ENCODE measurements at places on chromosomes 4 and X.

- no peak for DNase-seq
Measured at GRCh38 chrX:10611441-10612090, 8.8 kb downstream of the MID1 start.

GRCh38 chr4:170226288-170226687 is 136.5 kb upstream of the AADAT start:
- DNase-seq = no peak

DNA sequence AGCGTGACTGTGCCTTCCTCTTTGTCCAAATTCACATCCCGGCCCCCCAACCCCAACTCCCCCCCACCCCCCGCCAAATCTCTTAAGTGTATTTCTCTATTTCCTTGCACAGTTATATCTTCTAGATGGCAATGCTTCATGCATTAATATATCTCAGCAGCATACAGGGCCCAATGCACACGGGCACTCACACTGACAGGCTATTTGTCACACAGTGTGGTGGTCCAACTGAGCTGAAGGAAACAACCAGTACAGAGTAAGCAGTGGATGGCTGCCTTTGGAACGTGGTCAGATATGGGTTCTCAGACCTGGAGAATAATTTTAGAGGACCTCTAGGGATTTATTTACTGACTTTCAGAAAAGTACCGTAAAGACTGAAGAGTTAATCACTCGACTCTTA is 681 bp downstream of the EXOC1 start:
- no peak for DNase-seq

- DNase-seq = no peak
Measured at GRCh38 chrX:49042581-49043219, 457 bp downstream of the TFE3 start.

DNA sequence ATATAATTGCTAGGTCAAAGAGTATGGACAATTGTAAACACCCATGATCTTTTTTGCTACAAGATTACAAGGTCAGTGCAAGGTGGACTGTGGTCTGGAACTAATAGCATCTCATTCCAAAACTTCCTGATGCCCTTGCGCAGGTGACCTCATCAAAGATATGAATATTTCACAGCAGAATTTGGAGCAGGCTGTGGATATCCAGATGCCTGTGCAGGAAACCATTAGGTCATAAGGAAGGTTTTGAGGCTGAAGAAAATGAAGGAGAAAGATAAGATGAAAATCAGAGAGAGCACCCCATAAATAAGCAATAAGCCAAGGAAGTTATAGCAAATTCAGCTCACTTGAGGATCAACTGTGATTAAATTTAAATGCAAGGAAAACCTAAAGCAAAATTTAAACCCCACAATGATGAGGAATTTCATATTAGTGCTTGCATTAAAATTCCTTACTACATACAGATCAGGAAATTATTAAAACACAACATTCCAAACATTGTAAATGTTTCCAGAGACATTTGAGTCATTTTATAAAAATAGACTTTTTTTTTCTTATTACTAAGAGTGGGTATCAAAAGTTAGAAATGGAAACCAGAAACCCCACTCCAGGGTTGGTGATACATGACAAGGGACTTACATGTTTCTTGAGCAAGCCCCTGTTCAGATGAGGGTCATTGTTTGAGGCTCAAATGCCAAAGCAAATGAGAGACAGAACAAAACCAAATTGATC is 100.7 kb upstream of the FAM9C start:
- no peak for DNase-seq

DNA sequence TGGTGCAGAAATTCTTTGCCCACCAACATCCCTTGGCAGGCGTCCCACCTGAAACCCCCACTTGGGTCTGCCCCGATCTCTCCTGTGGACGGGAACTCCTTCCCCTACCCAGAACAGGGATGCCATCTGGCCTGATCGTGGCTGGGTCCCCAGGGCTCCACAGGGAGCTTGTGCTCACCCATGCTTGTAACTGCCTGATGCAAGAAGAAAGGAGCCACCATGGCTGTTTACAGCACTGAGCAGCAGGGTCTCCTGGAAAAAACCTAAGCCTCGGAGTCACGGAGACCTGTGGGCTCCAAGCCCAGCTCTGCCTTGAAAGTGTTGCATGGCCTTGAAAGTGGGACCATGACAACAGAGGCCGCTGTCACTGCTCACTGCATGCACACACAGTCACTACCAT is 101.5 kb upstream of the AFAP1 start:
- DNase-seq = no peak

DNA sequence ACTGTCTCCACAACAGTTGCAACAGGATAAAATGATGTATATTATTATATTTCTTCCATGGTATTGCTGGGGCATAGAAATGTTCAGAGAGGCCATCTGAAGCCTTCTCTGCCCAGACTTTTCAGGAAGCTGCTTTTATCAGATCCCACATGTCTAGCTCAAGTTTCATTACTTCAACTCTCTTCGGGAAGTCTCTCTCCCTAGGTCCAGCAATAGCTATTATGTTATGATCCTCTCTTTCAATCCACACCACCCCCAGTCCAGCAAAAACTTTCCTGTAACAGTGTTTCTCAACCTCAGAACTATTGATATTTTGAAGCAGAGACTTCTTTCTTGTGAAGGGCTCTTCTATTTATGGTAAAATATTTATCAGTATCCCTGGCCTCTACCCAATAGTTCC is 44.9 kb downstream of the CXCL1 start:
- no peak for DNase-seq

- DNase-seq = no peak
Measured at GRCh38 chrX:54934058-54934457, 13.4 kb downstream of the TRO start.

DNA sequence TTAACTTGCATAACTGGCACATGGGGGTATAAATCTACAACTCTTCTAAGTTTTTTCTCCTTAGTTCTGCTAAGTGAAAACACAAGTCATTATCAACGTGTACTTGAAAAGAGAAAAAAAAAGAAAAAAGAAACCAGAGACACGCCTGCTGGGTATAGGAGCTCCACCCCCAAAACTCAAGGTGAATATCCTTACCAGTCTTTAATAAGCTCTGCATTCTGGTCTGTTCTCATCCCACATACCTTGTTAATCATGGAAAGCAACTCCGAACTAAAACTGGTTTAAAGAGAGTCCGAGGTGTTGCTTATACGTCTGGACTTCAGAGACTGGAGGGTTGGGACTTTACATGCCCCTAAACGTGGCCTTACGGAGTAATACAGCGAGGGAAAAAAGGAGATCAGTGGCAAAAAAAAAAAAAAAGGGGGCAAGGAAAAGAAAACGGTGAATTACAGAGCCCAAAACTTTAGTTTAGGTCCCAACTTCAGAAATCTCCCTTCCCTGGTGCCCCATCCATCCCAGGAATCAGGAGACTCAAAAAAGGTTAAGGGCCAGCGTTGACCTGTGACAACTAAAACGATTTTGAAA is 1.0 kb downstream of the PGRMC2 start:
- no peak for DNase-seq

GRCh38 chr4:142124874-142125273 is 488.5 kb downstream of the IL15 start:
- DNase-seq = no peak

GRCh38 chr4:147739239-147739823 is 7.4 kb downstream of the ARHGAP10 start:
- DNase-seq = no peak

GRCh38 chr4:78659264-78659663 is 107.7 kb downstream of the ANXA3 start:
- DNase-seq = no peak

GRCh38 chr4:108611365-108611764 is 9.0 kb upstream of the RPL34 start:
- DNase-seq = no peak

DNA sequence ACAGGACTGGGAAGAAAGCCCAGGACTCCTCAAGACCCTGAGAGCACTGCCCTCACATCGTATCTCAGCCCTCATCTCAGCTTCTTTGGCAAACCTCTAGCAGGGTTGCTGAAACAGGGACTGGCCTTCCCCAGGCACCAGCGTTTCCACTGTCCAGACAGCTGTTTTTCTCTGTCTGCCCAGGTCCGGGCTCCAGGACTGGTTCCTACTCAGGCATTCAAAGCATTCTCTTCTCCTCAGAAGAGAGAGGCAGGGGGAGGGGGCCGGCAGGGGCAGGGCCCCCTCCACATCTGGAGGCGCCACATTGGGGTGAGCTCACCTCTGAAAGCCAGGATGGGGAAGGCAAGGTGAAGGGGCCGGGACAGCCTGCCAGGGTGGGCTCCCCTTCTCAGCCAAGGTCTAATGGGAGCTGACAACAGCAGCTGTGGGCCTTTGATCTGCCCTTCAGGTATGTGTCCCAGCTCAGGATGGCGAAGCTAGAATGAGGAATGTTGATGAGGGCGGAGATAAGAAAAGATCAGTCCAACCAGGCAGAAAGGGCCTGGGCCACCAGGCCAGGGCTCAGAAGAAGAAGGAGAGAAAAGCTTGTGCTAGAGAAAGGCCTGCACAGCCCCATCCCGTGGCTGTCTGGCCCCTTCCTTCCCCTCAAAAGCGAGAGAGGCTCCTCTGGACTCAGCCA is 60.4 kb downstream of the PJA1 start:
- no peak for DNase-seq

DNA sequence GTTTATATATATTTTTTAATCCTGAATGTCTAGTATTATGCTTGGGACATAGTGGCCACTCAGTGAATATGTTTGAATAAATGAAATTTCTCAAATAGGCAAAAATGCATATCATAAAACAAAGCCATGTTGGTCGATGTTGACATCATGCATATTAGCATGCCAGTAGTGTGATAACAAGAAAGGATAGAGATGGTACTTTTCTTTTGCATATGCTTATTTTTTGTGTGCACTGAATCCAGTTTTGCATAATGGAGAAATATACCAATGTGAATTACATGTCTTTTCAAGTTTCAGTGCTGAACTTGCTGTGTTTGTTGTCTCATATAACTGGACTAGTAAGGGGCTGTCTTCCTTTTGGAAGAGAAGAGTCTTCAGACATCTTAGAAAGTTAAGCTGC is 7.5 kb downstream of the CPE start:
- no peak for DNase-seq

DNA sequence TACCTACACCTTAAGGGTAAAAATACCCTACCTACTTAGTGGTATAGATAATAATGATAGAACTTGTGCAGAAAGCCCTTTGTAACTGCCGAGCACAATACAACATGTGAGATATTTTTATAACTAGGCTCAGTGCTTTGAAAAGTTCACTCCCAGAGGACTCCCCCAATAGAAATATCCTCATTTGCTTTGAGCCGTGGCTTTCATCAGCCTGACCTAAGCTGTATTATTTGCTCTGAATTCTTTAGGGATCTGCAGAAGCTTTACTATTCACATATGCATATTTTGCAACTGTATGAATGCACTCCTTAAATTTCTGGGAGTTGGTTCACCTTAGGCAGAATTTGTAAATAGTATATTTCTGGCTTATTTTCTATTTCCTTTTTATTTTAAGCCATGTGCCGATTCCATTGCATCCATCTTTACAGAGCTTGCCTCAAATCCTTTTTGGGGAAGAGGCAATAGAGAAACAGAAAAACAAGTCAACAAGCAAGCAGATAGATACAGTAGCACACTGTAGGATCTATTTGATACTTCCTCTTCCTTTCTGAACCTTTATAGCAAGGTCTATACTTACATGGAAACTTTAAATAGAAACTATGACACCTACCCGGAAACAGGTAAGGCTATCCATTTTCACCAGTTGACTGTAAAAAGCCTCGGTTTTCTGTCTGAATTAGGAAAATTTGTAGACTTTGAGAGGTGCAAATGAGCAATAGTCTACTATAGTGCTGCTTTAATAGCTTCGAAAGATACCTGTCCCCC is 242.5 kb upstream of the VCX3A start:
- no peak for DNase-seq

DNA sequence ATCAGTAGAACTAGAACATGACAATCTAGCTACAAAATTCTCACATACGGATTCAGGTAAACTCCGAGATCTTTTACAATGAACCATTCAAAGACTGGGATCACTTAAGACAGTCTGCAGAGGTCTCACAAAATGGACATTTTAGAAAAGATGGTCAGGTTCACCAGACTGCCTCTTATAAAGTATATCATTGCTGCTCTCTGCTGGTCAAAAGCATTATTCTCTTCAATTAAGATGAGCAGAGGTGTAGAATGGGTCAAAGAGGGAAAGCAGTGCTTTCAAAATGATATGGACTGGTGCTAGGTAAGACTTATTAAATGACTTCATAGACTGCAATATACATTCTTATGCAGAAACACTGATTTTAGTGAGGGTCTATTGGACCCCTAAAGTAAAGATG is 434.7 kb downstream of the PACRGL start:
- DNase-seq = no peak

- DNase-seq = no peak
Measured at GRCh38 chr4:70895405-70895804, 6.8 kb upstream of the MOB1B start.

- DNase-seq = peak; percentile 8
Measured at GRCh38 chr4:16443504-16444088, 217.3 kb upstream of the TAPT1 start.

- no peak for DNase-seq
Measured at GRCh38 chr4:175729665-175730064, 82.4 kb downstream of the GPM6A start.

GRCh38 chr4:172953896-172954568 is 214.6 kb upstream of the GALNT7 start:
- DNase-seq = no peak

DNA sequence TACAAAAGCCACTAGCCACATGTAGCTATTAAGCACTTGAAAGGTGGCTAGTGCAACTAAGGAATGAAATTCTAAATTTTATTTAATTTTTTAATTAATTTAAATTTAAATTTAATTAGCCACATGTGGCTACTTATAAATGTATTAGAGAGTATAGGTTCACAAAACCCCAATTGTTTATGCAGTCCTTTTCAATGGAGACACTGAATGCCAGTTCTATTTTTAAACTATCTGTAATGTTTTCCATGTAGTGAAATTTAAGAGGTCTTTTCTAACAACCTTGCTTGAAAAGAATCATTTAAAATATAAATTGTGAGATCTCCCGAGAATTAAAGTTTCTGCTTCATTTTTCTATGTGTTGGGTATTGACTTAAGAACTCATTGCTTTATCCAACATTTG is 153.0 kb downstream of the REELD1 start:
- DNase-seq = no peak

GRCh38 chr4:104743215-104743653 is 248.5 kb upstream of the CXXC4 start:
- DNase-seq = no peak

DNA sequence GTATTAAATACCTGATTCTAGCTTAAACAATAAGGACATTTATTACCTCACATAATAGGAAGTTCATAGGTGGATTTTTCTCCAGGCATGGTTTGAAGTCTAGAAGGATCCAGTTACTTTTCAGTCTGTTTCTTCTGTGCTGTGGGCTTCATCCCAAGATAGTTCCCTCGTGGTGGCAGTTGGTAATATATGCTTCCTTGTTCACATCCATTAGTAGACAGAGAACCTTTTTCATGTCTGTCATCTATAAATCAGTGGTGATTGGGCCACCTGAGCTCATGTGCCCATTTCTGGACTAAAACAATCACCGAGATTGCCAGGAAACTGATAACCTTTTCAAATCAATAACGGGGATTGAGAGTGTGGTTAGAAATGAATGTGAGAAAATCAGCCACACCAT is 97.7 kb downstream of the KDM6A start:
- no peak for DNase-seq

GRCh38 chrX:154516656-154517100 is 646 bp upstream of the FAM3A start:
- DNase-seq = no peak

All from AG04450 (cell line).